SK-N-DZ (cell line): ENCODE measurements at places on chromosomes 5 and 9.
A peak's percentile ranks its signal among the peaks of the same experiment; 100 is the strongest.

DNA sequence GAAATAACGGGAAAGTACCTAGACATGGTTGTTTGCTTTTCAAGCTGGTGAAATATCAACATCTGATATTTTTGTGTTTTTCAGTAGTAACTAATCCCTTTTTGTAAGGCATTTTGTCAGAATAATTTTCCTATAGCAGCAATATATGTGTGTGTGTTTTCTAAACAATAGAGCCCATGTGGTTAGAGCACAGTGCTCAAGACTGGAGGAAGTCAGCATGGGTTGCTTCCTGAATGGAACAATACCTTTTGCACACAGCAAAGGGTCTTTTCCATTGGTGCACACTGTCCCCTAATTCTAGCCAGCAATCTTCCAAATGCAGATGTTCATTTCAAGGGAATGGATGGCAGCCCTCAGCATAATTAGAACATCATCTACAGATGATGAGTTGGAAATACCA, 270.1 kb downstream of the AOPEP start:
- DNase-seq: no peak

DNA sequence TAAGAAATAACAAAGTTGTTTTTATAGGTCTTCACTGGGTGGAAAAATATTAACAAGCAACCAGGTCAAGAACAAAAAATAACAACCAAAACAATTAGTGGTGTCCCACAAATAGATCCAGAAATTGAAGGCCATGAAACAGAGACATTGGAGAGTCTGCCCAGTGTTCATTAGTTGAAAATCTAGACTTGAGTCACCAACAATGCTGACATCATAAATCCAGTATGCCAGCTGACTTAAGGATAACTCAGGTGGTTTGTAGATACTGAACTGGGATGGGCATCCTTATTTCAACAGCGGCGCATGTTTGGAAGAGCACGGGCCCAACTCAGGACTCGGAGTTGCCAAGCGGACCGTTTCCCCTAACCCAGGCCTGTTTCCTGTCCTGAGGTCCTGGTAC, 80.7 kb upstream of the TNFAIP8 start:
- no peak for DNase-seq

GRCh38 chr5:117475919-117476318, 901.3 kb upstream of the SEMA6A start:
- no peak for DNase-seq

DNA sequence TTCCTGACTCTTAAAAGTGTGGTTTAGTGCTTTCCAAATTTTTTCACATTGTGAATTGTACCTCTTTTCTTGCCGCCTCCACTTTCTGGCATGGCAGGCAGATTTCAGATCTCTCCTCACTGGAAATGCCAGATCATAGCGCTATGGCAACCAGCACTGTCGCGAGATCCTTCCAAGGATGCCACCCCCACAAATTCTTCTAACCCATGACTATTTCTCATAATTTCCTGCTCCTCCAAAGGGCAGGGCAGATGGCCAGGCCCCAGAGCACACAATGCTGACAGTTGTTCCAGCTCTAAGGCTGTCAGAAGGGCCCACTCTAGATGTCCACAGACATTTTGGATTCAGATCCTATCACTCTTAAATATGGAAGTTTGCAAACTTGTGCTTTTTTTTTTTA, 446.2 kb upstream of the RIOK2 start:
- peak; percentile 28 for DNase-seq

DNA sequence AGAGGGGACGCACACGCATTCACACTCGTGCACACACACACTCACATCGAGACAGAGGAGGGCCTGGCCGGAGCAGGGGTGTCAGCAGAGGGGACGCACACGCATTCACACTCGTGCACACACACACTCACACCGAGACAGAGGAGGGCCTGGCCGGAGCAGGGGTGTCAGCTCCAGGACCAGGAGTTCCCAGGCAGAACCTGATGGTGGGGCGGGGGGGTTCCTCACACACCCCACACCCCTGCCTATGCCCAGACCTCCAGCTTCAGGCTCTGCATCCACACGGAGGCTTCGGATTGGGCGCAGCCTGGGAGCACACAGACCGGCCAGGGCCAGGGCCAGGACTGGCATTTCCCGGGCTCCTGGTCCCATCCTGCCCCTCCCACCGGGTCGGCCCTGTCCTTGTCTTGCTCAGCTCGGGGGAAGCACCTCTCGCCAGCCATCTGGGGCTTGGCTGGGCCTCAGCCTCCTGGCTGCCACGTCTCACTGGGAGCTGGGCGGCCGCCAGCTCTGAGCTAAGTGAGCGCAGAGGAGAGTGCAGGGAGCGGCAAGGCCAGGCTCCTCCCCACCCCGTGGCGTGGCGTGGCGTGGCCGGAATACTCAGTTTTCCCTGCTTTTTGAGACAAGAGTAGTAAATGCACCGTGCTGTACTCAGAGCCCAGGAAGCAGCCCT, 31.3 kb downstream of the ADAMTS2 start:
- no peak for DNase-seq

GRCh38 chr9:86324308-86324707, 29.9 kb downstream of the TUT7 start:
- DNase-seq: no peak

GRCh38 chr9:7536310-7536939, 263.2 kb downstream of the DMAC1 start:
- DNase-seq: peak; percentile 37

DNA sequence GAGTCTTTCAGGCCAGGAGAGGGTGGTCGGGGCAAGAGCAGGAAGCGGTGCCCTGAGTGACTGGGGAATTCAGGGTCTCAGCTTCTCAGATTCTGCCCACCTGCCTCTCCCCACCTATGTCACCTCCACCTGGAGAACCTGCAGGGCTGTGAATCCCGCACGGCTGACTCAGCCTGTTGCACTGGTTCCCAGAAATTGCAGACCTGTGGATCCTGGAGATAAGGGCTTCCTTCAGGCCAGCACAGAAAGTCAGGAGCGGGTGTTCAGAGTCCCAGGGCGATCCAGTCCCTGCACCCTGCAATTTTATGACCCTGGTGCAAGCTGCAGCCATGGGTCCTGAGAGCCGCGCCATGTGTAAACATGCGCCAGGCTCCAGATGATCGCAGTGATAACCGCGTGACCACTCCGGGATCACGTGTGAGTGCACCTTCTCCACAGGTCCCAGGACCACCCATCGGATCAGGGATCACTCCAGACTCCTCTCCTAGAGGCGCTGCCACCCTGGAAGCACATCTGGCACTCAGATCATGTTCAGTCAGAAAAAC, 17.8 kb downstream of the IRX4 start:
- DNase-seq: no peak

DNA sequence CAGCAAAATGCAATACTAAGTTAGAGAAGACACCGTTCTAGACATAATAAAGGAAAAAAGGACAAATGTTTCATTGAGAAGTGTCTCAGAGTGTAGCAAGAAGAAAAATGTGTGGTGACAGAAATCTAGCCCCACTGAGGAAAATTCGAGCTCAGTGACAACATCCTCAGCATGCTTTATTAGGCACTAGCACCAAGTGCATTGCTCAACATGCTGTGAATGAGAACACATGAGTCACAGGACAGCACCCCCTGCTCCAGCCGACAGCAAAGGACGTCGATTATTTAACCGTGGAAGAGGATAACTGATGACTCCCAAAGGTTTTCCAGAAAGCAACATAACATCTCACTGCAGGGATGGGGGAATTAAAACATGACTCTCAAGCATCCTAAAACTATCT, 182.7 kb downstream of the GNAQ start:
- DNase-seq: no peak

- DNase-seq: no peak
Observed at GRCh38 chr9:76617497-76618175, 146.6 kb upstream of the PCA3 start.

- DNase-seq: no peak
Observed at GRCh38 chr5:74392711-74393351, 247.7 kb downstream of the ENC1 start.

- no peak for DNase-seq
Observed at GRCh38 chr9:15468145-15468544, 42.6 kb downstream of the PSIP1 start.

GRCh38 chr9:136714893-136715274, 2.5 kb downstream of the DIPK1B start:
- no peak for DNase-seq

DNA sequence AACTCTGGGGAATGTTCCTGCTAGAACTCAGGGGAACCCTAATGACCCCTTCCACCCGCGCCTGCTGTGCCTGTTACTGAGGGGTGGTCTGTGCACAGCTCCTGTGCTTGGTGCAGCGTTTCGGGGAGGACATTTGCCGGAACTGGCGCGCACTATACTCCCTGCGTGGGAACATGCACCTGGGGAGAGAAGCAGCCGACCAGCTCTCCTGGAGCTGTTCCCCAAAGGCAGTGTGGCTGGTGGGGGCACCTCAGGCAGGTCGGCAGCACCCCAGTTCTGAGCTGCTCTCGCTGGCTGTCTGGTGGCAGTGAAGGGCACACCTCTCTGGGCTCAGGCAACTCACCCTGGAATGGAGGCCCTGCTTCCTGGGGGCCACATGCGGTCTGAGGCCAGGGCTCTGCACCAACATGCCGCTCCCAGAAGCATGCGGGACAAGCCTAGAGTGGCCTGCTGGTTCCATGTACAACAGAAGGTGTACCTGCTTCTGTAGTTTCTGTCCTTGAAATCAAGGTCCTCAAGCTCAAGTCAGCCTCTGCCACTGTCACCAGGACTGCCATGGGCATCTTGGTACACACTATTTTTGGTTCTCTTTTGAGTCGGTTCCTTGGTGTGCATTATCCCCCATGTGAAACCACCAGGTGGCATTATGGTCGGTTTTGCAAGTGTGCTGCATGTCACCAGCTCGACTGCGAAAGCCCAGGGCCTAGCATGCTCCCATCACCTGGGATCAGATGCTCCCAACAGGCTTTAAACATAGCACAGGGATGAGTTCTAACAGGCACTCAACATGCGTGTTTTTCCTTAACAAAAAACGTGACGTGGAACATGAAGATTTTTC, 7.8 kb upstream of the MRNIP start:
- DNase-seq: no peak

GRCh38 chr9:33765411-33765810, 29.9 kb upstream of the PRSS3 start:
- DNase-seq: no peak

- DNase-seq: no peak
Observed at GRCh38 chr5:96896806-96897205, 20.5 kb downstream of the ERAP2 start.

- DNase-seq: no peak
Observed at GRCh38 chr5:174313615-174314014, 268.1 kb downstream of the NSG2 start.

DNA sequence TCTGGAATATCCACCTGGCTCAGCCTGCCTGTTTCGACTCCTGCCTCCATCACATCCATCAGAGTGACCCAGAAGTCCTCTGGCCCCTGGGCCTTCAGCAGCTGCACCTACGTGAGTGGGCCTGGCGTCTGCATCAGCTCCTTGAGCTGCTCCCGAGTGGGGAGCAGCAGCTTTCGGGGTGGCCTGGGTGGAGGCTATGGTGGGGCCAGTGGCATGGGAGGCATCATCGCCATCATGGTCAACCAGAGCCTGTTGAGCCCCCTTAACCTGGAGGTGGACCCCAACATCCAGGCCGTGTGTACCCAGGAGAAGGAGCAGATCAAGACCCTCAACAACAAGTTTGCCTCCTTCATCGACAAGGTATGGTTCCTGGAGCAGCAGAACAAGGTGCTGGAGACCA, 83.0 kb downstream of the SEC61B start:
- DNase-seq: no peak

DNA sequence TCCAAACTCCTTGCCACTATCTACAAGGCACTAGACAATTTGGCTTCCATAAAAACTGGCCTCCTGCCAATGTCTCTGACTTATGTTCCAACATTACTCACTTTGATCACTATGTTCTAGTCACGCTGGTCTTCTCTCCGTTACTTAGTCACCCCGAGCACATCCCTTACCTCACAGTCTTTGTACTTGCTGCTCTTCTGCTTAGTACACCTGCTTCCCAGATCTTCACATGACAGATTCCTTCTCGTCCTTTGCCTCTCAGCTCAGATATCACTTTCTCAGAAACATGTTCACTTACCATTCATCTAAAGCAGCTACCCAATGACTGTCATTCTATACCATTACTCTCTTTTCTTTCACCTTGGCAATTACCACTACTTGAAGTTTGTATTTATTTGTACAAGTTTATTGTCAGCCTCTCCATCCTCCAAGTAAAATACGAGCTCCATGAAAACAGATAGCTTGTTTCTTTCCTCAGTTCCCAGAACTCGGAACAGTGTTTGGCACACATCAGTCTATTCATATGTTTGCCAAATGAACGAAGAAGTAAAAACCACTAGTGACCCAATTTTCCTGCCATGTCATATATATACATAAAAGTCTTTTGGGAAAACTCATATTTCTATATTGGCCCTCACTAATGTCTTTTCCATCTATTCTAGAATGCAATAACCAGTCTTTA, 5.9 kb upstream of the SLC22A5 start:
- DNase-seq: no peak

GRCh38 chr9:13149454-13149853, 130.0 kb downstream of the MPDZ start:
- no peak for DNase-seq

GRCh38 chr5:97797994-97798451, 615.0 kb upstream of the RIOK2 start:
- no peak for DNase-seq

DNA sequence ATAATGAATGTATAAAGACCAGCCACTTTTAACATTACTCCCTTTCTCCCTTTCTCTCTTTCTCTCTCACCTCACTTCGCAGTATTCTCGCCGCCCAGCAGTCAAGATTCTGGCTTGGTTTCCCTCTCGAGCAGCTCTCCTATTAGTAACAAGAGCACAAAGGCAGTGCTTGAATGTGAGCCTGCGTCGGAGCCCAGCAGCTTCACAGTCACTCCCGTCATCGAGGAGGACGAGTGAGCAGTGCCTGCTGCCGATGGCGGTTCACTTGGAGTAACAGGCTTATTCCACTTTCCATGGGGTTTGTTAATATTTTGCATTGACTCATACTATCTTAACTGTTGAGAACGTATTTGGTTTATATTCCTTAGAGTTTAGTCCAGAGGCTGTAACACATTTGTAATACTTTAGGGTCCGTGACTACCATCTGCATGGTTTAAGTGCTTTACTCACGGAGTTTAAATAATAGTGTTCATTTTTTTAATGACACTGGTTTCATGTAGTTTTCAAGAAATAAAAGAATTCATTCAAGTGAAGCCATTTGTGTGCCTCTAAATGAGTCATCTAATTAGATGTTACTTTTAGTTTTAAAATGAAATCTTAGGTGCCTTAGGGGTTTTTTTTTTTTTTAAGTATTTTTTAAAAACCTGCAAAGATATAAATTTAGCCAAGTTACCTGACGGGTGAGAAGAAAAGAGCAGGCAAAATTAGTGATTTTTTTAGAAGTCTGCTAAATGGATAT, 8.4 kb upstream of the DMRT3 start:
- no peak for DNase-seq

GRCh38 chr5:149593370-149593769, 12.1 kb downstream of the ARHGEF37 start:
- DNase-seq: no peak

GRCh38 chr5:143479394-143479793, 75.9 kb upstream of the NR3C1 start:
- DNase-seq: no peak

DNA sequence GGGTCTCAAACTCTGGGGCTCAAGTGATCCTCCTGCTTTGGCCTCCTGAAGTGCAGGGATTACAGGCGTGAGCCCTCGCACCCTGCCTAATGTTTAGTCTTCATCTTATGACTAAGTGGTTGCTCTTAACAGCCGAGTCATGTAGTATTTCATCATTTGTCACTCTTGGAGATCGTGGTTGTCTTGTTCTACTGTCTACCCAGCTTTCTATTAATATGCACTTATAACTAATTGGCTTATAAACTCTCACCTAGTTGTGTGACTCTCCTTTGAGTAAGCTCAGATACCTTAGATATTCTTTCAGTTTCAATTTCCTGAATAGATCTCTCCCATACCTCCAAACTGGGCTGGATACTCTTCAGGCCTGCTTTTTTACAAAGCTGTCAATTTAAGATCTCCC, 19.9 kb downstream of the SLC44A1 start:
- no peak for DNase-seq
